ENCODE measurements at places on chromosomes 3 and 15.

- no peak for DNase-seq
These were observed 40.8 kb upstream of the KLF13 start for GRCh38 chr15:31285772-31286261.

GRCh38 chr3:119595639-119596334 lies 1.9 kb upstream of the PLA1A start:
- no peak for DNase-seq

DNA sequence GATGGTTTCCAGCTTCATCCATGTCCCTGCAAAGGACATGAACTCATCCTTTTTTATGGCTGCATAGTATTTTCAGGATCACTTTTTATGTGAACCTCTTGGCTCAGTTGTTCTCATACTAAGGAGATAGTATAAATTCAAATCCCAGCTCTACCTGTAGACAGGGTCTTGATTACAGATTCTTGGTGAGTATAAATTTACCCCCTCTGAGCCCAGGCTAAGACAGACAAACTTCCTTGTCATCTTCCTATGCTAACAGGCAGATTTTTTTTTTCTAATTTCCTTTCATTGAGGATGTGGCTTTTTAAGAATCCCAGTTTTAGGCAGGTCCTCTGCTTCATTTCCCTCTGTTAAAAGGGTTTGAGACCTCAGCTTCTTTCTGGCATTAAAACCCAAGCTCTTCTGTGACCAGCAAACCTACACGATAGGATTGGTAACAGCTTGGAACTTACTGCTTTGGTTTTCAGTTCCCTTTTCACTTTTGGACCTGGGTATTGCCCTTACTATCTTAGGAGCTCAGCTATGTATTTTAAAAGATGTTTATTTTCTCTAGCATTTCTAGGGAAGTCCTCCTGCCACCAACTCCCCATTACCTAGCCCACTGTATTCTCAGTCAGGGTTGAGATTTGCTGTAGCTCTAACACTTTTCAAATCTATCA lies 72.5 kb downstream of the VPS8 start:
- no peak for DNase-seq

DNA sequence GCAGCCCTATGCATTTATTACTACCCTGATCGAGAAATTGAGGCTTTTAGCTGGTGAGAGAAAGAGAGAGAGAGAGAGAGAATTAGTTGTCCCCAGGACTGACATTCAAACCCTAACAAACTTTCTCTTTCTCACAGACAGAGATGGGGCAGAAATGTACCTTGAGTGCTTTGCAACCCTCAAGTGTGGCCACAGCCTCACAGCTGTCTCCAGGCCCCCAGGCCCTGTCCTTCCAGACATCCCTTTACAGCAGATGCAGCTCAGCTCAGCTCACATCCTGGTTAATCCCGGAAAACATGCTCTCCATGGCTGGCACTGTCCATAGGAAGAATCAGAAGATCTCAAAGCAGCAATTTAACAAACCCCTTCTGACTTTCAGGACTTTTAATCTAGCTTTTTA lies 67.6 kb downstream of the DCLK3 start:
- DNase-seq = no peak

All from NCI-H2029 (cell line).